ENCODE measurements at places on chromosomes 2 and 18.

DNA sequence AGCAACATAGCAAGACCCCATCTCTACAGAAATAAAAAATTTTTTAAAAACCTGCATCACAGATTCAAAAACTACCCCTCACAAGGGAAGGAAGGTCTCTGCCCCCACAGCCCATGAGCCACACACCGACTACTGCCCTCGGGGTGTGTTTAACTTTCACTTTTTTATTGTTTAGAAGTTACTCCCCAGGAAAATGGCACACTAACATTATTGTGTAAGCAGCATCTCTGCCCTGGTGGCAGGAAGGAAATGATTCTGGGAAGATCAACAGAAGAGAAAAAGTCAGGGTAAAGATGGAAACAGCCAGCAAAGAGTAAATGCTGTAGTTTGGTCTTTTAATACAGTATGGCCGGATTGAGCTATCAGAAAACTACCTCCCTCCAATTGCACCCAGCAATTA is 21.9 kb downstream of the TRABD2A start:
- no peak for DNase-seq

- no peak for DNase-seq
Measured at GRCh38 chr2:120605231-120605935, 130.3 kb upstream of the GLI2 start.

GRCh38 chr18:42872838-42873237 is 242.6 kb downstream of the RIT2 start:
- no peak for DNase-seq

GRCh38 chr18:20971886-20972267 is 139.7 kb downstream of the ROCK1 start:
- no peak for DNase-seq

GRCh38 chr2:25312958-25313710 is 28.6 kb downstream of the DNMT3A start:
- DNase-seq = no peak

Measured in stimulated activated CD8-positive, alpha-beta memory T cell treated with anti-CD3 and anti-CD28 coated beads, Interleukin-7, amount 100 ng/mL, for 1 hour (primary cell).